ENCODE measurements at places on chromosomes 1 and 21.
A peak's percentile ranks its signal among the peaks of the same experiment; 100 is the strongest.

GRCh38 chr21:15742052-15742670 lies 12.4 kb downstream of the USP25 start:
- no peak for DNase-seq

DNA sequence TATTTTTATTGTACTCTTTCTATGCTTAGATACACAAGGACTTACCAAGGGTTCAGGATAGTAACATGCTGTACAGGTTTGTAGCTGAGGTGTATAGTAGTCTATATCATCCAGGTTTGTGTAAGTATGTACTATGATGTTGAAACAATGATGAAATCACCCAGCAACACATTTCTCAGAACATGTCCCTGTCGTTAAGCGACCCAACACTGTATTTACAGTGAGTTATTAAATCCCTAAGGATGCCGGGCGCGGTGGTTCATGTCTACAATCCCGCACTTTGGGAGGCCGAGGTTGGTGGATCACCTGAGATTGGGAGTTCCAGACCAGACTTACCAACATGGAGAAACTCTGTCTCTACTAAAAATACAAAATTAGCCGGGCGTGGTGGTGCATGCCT lies 21.6 kb upstream of the RCOR3 start:
- DNase-seq, result no peak

DNA sequence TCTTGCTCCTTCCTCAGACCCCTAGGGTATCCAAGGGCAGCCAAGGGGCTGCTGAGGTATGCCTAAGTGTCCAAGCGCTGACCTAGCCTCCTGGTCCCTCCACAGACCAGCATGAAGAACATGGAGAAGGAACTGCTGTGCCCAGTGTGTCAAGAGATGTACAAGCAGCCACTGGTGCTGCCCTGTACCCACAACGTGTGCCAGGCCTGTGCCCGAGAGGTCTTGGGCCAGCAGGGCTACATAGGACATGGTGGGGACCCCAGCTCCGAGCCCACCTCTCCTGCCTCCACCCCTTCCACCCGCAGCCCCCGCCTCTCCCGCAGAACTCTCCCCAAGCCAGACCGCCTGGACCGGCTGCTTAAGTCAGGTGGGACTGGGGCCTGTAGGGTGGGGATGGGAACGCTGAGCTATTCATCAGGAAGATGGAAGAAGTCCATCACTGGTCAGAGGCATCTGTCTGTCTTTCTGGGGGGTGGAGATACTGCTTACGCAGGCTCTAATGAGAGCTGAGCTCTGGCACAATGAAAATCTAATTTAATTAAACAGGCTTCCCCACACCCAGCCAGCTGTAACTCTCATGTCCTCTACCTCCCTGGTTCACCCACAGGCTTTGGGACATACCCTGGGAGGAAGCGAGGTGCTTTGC lies 1.8 kb downstream of the TRIM46 start:
- peak; percentile 21 for DNase-seq

GRCh38 chr1:198809247-198809646 lies 170.4 kb downstream of the PTPRC start:
- no peak for DNase-seq

- no peak for DNase-seq
Observed at GRCh38 chr1:175894581-175894980, 151.2 kb upstream of the TNR start.

All from D721Med (cell line).